Left ventricle myocardium inferior (tissue), 1 donor: ENCODE measurements at places on chromosomes 1 and 21. TPM values are rescaled to one million over a fixed set of nuclear protein-coding genes. Genes with fewer than 3 reads are reported as not detected.
A peak's percentile ranks its signal among the peaks of the same experiment; 100 is the strongest.

DNA sequence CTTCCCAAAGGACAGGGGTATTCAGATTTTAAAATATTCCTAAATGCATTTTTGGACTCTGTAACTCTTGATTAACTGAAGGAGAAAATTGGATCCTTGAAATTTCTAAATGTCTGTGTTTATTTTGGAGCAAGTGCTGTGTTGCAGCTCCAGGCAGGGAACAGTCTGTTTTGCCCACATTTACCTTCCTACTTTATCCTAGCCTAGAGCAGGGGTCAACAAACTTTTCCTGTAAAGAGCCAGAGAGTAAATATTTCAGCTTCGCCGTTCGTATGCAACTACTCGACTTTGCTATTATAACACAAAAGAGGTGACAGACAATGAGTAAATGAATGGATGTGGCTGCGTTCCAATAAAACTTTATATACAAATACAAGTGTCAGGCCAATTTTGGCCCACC, 402.2 kb downstream of the GPATCH2 start:
- DNase-seq = no peak
- H3K27ac ChIP-seq = no peak overlapping the region
- H3K4me1 ChIP-seq = no peaks in the 10 kb centered on the region
- H3K27me3 ChIP-seq = no peaks in the 10 kb centered on the region
- H3K36me3 ChIP-seq = no peaks in the 10 kb centered on the region
- no peak overlapping the region for H3K4me3 ChIP-seq

DNA sequence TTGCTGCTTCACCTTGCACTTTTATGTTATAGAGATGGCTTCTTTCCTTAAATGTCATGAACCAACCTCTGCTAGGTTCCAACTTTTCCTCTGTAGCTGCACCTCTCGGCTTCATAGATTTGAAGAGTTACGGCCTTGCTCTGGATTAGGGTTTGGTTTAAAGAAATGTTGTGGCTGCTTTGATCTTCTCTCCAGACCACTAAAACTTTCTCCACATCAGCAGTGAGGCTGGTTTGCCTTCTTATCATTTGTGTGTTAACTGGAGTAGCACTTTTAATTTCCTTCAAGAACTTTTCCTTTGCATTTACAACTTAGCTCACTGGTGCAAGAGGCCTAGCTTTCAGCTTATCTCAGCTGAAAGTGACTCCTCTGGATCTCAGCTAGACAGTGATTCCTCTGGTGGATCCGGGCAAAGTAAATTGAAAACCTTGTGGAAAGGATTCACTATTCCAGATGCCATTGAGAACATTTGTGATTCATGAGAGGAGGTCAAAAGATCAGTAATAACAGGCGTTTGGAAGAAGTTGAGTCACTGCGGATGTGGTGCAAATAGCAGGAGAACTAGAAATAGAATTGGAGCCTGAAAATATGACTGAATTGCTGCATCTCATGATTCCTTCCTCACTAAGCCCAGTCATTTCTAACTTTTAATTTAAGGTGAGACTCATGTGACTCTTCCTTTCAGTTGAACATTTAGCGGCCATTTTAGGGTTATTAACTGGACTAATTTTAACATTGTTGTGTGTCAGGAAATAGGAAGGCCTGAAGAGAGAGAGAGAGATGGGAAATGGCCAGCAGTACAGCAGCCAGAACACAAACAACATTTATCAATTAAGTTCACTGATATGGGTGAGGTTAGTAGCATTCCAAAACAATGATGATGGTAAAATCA, 16.2 kb upstream of the RGS1 start:
- DNase-seq = no peak
- no peaks in the 10 kb centered on the region for H3K4me1 ChIP-seq
- no peaks in the 10 kb centered on the region for H3K27me3 ChIP-seq
- H3K27ac ChIP-seq = no peak overlapping the region
- H3K4me3 ChIP-seq = no peak overlapping the region

DNA sequence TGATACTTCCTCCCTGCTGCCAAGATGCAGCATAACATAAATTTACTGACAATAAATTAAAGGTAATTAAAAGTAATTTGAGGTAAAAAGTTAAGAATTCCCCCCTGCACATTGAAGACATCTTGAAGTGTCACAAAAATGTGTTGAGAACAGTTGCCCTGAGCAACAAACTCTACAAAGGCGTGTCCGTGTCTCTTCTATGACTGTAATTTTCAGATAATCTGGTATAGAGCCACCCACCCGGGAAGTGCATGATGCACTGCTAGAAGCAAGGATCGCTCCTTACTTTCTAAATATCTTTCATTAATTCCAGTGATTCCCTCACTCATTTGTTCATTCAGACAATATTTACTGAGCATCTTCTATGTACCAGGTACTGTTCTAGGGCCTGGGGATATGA, 11.0 kb upstream of the CASQ1 start:
- H3K27me3 ChIP-seq = peaks cover 6% of the 10 kb centered on the region
- no peak for DNase-seq
- H3K36me3 ChIP-seq = no peaks in the 10 kb centered on the region
- no peak overlapping the region for H3K27ac ChIP-seq
- H3K4me1 ChIP-seq = no peaks in the 10 kb centered on the region

DNA sequence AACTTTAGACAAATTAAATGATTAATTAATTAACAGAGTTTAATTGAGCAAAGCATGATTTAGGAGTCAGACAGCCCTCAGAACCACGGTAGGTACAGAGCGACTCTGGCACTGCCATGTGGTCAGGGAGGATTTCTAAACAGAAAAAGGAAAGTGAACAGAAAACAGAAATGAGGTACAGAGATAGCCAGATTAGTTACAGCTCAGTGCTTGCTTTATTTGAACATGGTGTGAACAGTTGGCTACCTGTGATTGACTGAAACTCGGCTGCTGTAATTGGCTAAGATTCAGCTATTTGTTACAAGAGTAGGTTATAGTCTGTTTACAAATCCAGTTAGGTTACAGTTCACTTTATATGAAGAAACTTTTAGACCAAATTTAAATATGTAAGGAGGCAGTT, 163.0 kb upstream of the TNR start:
- no peak overlapping the region for H3K4me3 ChIP-seq
- peaks cover 11% of the 10 kb centered on the region for H3K36me3 ChIP-seq
- no peaks in the 10 kb centered on the region for H3K4me1 ChIP-seq
- no peak overlapping the region for H3K27ac ChIP-seq
- no peaks in the 10 kb centered on the region for H3K27me3 ChIP-seq
- no peak for DNase-seq

- peak overlapping the region; percentile 96 for H3K27ac ChIP-seq
- peaks cover 79% of the 10 kb centered on the region for H3K4me1 ChIP-seq
- peak overlapping the region; percentile 81 for H3K4me3 ChIP-seq
- DNase-seq = no peak
- H3K27me3 ChIP-seq = no peaks in the 10 kb centered on the region
Measured at GRCh38 chr1:150576794-150577556, 2.4 kb downstream of the MCL1 start.

DNA sequence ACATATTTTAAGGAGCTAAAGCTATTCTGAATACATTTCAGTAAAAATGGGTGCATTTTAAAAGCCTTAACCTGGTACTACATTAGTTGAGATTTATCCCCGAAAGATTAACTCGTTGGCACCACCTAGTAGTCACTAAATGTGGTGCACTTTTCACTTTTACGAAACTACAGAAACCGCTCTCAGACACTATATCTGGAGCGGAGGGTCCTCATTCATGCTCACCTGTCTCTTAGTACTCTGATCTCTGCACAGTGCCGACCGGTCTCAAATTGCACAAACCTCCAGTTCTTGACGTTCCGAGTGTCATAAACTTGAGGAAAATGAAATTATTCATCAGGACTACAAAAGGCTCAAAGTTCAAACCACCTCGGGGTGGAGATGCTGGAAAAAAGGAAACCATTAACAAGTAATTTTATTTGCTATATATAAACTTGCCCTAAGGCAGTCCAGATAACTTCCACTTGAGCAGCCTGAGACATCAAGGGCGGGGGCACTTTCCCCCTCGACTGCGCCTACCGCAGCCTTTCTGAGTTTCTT, 722 bp downstream of the LZIC start:
- DNase-seq = no peak
- H3K4me1 ChIP-seq = peaks cover 43% of the 10 kb centered on the region
- no peaks in the 10 kb centered on the region for H3K27me3 ChIP-seq
- peaks cover 21% of the 10 kb centered on the region for H3K36me3 ChIP-seq
- peak overlapping the region; percentile 78 for H3K4me3 ChIP-seq

GRCh38 chr21:45031571-45032191, 42.7 kb upstream of the ADARB1 start:
- no peak overlapping the region for H3K4me3 ChIP-seq
- peak overlapping the region; percentile 29 for H3K27ac ChIP-seq
- H3K36me3 ChIP-seq = no peaks in the 10 kb centered on the region

- no peaks in the 10 kb centered on the region for H3K36me3 ChIP-seq
- H3K27me3 ChIP-seq = no peaks in the 10 kb centered on the region
- DNase-seq = no peak
- H3K27ac ChIP-seq = no peak overlapping the region
Measured at GRCh38 chr1:67632811-67633655, 52.0 kb upstream of the GADD45A start.

DNA sequence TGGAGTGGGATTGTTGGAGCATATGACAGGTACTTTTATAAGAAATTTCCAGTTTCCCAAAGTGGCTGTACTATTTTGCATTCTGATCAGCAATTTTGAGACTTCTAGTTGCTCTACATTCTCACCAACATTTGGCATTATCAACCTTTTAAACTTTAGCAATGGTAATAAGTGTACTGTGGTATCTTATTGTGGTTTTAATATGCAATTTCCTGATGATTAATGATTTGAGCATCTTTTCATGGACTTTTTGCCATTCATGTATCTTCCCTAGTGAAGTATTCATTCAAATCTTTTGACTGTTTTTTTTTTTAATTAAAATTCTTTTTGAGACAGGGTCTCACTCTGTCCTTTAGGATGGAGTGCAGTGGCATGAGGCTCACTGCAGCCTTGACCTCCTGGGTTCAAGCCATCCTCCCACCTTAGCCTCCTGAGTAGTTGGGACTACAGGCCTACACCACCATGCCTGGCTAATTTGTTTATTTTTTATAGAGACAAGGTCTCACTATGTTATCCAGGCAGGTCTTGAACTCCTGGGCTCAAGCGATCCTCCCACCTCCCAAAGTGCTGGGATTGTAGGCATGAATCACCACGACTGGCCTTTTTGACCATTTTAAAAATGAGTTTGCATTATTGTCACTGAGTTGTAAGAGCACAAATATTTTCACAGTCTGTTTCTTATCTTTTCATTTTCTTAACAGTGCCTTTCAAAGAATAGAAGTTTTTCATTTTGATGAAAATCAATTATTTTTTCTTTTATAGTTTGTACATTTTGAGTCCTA, 7.8 kb upstream of the SLC6A9 start:
- DNase-seq = no peak
- H3K4me3 ChIP-seq = no peak overlapping the region
- no peaks in the 10 kb centered on the region for H3K36me3 ChIP-seq
- peaks cover 16% of the 10 kb centered on the region for H3K27me3 ChIP-seq

- no peaks in the 10 kb centered on the region for H3K27me3 ChIP-seq
- no peaks in the 10 kb centered on the region for H3K36me3 ChIP-seq
- no peak for DNase-seq
- no peak overlapping the region for H3K27ac ChIP-seq
- no peaks in the 10 kb centered on the region for H3K4me1 ChIP-seq
Measured at GRCh38 chr21:21622460-21623234, 624.4 kb downstream of the NCAM2 start.

- peaks cover 11% of the 10 kb centered on the region for H3K27me3 ChIP-seq
- no peaks in the 10 kb centered on the region for H3K4me1 ChIP-seq
- no peak overlapping the region for H3K27ac ChIP-seq
Measured at GRCh38 chr1:212683357-212683722, 16.3 kb downstream of the BATF3 start.

DNA sequence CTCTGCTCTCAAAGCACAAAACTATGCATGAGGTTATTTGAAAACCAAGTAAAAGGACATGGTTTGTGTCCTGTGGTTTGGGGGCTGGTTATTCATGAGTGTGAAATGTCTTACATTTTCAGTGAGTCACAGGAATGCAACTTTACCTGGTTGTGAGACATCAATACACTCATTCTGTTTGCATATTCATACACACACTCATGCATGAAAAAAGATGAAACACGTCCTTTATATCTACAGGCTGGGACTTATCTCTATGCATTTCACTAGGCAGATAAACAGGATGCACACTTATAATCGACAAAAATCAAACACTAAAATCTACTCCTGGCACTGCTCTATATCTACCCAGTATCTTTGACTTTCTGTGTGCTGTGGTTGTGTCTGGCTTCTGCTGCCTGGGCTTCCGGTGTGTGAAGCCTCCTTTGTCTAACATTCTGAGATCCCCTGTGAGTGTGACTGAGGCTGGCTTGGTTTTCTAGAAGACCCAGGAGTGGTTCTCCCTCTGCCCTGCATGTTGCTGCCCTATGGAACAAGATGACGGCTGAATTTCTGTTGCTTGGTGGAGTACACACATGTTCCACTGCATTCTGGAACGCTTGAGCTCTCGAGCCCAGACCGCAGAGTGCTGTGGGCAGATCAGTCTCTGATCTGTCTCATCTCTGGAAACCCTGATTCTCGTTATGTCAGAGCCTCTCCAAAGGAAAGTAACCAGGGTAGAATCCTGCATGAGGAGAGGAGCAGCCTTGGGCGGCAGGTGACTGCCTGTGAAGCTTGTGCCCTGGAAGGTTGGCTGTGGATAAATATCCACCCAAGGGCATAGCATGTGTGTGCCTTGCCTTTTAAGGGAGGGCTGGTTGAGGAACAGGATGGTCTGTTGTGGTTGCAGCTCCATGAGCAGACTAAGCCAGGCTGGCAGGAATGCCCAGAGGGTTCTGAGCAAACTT, 19.7 kb upstream of the FASLG start:
- H3K27ac ChIP-seq = no peak overlapping the region
- no peak for DNase-seq
- no peaks in the 10 kb centered on the region for H3K36me3 ChIP-seq
- H3K27me3 ChIP-seq = no peaks in the 10 kb centered on the region

The TLR5 gene
- 2.3 TPM for total RNA-seq

The MTMR11 gene
- total RNA-seq = 4.9 TPM

The SF3B4 gene
- 25.3 TPM for total RNA-seq

The CGN gene
- 0.52 TPM for total RNA-seq
